ENCODE measurements at places on chromosomes 11 and 22.
A peak's percentile ranks its signal among the peaks of the same experiment; 100 is the strongest.

DNA sequence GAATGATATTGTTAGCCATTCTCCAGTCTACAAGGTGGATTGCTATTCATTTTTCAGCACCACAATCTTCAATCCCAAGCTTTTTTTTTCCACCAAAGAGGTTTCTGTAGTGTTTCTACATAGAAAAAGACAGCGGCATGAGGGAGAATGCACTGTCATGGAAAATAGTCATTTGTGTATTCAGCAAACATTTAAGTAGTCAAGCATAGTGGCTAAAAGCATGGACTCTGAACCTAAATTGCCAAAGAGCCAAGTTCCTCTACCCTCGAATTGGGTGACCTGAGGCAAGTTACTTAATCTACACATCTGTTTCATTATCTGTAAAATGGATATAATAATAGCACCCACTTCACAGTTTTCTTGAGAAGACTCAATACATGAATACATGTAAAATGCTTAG lies 14.2 kb downstream of the GAS2 start:
- DNase-seq = no peak

DNA sequence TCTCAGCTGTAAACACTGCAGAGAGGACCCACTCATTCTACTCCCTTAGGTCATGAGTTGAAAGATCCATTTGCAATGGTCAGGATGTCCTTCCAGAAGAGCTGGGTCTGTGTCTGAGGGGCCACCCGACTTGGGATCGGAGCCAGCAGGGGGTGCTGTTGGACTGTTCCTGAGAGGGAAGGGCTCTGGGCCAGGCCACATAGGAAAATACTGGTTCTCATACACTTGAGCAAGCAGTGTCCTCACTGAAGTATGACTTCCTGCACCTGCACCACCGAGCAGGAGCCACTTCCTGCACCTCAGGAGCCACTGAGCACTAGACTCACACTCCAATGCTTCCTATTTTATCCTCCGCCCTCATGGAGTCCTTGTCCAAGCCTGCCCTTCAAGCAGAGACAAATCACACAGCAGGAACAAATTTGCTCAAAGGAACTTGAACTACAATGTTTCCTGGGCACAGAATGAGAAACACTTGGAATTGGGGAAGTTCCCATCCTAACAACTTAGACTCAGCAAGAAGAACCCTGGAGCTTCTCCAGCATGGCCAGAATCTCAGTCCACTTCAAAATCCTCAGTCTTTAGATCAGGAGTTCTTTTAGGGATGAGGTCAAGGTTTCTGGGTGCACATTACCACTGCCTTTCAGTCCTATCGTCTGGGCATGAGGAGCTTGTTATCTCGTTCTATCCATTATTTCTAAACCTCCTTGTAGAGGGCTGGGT lies 36.6 kb upstream of the VPREB1 start:
- peak; percentile 62 for DNase-seq

GRCh38 chr22:24553597-24554312 lies 1.2 kb downstream of the GUCD1 start:
- DNase-seq = no peak

GRCh38 chr11:119384332-119384731 lies 2.8 kb upstream of the USP2 start:
- DNase-seq = no peak

DNA sequence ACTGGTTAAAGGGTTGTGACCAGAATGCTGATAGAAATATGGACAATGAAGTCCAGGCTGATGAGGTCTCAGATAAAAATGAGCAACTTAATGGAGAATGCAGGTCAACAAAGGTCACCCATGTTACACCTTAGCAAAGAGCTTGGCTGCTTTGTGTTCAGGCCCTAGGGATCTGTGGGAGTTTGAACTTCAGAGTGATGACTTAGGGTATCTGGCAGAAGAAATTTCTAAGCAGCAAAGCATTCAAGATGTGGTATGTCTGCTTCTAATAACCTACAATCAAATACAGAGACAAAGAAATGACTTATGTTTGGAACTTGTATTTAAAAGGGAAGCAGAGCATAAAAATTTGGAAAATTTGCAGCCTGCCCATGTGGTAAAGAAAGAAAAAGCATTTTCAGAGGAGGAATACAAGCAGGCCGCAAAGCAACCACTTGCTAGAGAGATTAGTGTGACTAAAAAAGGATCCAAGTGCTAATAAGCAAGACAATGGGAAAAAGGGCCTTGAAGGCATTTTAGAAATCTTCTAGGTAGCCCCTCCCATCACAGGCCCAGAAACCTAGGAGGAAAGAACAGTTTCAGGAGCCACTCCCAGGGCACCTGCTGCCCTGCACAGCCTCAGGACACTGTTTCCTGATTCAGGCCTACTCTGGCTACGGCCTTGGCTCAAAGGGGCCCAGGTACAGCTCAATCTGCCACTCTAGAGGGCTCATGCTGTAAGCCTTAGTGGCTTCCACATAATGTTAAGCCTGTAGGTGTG lies 41.3 kb downstream of the TNKS1BP1 start:
- DNase-seq = no peak

GRCh38 chr11:92136797-92137196 lies 87.8 kb upstream of the FAT3 start:
- peak; percentile 8 for DNase-seq

DNA sequence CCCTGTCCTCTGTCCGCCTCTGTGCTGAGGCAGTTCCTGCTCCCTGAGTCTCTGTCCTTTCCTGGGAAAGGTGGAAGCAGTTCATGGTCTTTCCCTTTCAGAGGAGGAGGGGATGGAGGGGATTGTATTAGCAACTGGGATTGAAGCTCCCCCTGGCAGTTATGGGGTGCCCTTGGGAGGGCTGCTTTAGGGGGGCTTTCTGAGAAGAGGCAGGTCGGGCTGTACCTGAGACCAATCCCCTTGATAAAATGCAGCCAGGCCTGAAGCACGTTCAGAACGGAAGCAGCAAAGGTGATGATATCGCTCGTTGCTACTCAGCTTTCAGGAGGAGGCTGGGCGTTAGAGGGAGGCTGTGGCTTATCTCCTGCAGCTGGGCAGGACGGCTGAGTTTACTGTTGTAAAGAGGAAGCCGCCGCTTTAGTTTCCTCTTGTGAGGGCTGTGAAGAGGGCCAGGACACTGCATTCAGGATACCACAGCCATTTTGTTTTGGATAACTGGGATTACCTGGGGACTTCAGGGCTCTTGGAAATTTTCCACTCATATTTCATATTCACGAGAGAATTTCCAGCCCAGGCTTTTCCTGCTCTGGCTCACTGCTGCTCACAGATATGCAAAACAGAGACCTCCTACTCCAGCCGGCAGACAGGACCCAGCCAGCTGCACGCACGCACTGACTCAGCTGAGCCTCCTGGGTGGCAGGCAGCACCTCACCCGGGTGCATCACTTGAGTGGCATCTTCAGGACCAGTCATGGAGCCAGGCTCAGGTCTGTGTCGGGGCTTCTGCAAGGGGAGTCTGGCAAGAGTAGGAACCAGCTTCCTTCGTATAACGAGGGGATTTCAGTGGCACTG lies 798 bp downstream of the AMPD3 start:
- DNase-seq = no peak

DNA sequence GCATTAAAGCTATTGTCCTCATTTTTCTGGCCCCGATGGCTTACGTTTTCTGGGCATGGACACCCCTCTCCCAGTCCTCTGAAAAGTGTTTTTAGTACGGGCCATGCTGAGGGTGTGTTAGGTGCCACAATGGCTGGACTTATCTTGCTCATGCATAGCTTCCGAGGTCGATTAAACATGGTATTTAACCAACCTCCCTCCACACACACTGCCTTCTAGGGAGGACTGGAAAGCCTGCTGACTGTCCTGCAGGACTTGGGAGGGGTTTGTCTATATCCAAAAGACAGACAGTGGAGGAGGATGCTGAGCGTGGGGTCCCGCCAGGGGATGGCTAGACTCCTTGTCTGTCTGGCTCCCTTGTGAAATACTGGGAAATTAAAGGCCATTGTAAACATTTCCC lies 95.3 kb downstream of the FBXO7 start:
- no peak for DNase-seq

DNA sequence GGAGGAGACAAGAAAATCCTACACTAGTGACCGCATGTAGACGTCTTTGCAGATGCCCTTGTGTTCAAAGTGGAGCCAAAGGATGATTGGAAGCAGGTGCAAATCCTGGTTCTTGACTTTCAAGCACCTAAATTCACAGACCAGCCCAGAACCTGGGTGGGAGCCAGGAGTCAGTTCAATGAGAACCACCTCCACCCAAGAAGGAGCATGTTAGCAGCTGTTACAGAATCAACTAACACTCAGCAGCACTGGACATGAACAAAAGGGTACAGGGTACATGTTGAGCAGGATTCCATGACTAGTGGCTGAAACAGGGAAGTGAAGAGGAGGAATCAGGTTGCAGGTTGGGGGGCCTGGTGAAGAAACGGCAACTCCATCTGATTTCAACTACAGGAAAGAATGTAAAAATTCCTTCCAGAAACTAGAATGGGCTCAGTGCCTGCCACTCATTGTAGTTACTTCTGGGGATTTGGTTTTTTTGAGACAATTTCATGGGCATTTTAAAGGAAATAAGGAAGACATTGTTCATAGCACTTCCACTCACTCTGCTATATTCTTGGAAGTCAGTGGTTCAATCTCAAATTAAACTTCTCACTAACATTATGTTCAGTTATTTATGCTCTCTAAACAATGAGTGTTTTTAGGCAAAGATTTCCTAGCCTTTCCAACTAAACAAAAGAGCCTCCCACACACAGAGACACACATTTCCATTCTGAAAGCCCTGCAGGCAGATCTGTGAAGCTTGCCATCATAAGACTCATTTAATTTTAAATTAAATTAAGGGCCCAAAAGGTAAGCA lies 173.3 kb downstream of the CADM1 start:
- no peak for DNase-seq

DNA sequence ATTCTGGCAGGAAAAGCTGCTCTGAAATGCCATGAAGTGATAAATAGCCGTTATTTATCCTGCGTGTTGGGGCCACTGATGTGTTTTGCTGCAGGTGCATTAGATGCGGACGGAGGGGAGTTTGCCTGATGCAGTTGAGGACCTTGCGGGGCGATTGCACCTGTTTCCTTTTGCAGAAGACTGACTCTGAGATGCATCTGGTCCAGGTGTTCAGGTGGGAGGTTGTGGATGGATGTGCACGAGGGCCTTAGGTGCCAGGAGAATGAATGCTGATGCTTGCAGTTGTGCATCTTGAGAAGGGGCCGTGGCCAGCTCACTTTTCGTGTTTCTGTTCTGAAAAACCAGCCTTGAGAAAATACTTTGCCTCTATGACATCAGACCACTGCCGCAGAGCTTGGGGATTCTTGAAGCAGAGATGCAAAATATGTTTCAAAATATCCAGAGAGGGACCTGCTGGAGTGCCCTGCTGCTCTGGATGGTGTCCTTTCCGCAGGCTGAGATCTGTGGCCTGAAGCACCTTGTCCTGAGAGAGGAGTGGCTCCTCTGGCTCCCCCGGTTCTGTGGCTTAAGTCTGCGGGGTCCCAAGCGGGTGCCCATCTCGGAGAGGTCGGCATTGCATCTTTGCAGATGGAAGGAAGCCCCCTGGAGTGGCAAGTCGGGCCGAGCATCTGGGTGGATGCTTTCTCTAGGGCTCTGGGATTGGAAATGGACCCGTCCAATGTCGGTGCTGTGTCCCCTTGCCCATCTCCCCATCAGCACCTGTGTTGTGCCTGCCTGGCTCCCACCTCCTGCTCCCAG lies 1031.1 kb downstream of the TBC1D22A start:
- DNase-seq = no peak

- no peak for DNase-seq
Measured at GRCh38 chr11:71542879-71543777, 5.1 kb upstream of the KRTAP5-9 start.

GRCh38 chr11:19800162-19800561 lies 87.5 kb downstream of the NAV2 start:
- DNase-seq = no peak

DNA sequence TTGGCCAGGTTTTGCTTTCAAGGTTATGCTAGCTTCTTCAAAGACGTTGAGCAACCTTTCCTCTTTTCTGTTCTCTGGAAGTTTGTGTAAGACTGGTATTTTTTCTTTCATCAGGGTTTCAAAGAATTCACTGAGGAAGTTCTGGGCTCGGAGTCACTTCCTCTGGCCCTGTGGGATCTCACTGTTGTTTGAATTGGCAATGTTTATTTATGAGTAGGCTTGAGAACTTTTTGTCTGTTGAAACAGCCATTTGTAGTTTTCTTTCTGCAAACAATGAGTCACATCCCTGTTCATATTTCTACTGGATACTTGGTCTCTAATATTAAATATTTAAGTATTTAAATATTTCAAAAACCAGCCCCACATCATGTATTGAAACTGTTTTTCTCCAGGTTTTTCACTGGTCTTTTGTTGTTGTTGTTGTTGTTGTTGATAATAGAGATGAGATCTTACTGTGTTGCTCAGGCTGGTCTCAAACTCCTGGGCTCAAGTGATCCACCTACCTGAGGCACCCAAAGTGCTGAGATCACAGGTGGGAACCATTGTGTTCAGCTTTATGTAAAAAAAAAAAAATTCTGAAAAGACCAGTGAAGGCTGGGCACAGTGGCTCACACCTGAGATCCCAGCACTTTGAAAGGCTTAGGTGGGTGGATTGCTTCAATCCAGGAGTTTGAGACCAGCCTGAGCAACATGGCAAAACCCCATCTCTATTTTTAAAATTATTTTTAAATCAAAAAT lies 26.9 kb downstream of the SUSD2 start:
- DNase-seq = no peak

- no peak for DNase-seq
Measured at GRCh38 chr11:1317432-1317831, 8.0 kb upstream of the TOLLIP start.

DNA sequence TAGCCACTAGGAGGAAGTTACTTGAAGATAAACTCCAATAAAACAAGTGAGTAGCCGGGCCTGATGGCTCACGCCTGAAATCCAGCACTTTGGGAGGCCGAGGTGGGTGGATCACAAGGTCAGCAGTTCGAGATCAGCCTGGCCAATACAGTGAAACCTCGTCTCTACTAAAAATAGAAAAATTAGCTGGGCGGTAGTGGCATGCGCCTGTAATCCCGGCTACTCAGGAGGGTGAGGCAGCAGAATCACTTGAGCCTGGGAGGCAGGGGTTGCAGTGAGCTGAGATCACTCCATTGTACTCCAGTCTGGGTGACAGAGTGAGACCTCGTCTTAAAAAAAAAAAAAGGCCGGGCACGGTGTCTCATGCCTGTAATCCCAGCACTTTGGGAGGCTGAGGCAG lies 34.0 kb upstream of the CLPB start:
- no peak for DNase-seq

- no peak for DNase-seq
Measured at GRCh38 chr11:27075192-27075591, 34.6 kb downstream of the BBOX1 start.

DNA sequence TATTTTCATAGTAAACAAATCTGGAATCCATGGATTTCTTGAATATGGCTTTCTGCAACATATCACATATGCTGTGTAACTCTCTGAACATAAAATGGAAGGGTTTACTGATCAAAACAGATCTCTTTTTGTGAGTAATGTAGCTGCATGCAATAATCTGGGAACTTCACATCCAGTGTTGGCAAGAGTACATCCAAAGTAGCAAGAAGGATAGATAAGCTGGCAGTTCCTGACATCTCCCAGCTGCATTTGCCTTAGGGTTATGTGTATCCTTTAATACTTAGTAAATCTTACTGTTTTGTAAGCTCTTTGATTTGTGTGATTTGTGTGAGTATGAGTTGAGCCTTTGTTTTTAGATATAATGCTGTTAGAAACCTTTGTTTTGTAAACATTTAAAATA lies 280.4 kb upstream of the CNTN5 start:
- DNase-seq = no peak

All from SHP77 treated with DMSO at 0.1 percent for 48 hours (cell line).